A549 treated with AZD2906 at 1 μM for 4 hours (cell line): ENCODE measurements at places on chromosomes 7 and 10. TPM values are rescaled to one million over a fixed set of nuclear protein-coding genes. Genes with fewer than 3 reads are reported as not detected.

CSTF2T gene
- total RNA-seq: 15.6 to 17.8 TPM (median 16.3 TPM) in 5 replicates

AFAP1L2 gene
- total RNA-seq: 19.3 to 24.0 TPM (median 21.7 TPM) in 5 replicates

PRSS2 gene
- not detected in 5 replicates for total RNA-seq

PRTFDC1 gene
- total RNA-seq: 15.3 to 19.8 TPM (median 16.4 TPM) in 5 replicates

KMT2E gene
- total RNA-seq: 14.3 to 20.3 TPM (median 18.4 TPM) in 5 replicates

ARHGEF5 gene
- total RNA-seq: 3.0 to 3.6 TPM (median 3.2 TPM) in 5 replicates

ZKSCAN1 gene
- 6.9 to 9.8 TPM (median 9.1 TPM) in 5 replicates for total RNA-seq
